Stimulated activated CD4-positive, alpha-beta T cell treated with anti-CD3 and anti-CD28 coated beads, TNF-alpha, amount 100 ng/mL, for 24 hours (primary cell): ENCODE measurements at places on chromosomes 11 and 22.

GRCh38 chr11:563812-564578, 3.2 kb downstream of the RASSF7 start:
- DNase-seq, result no peak

GRCh38 chr11:83674102-83674896, 388.1 kb upstream of the CCDC90B start:
- DNase-seq, result no peak

DNA sequence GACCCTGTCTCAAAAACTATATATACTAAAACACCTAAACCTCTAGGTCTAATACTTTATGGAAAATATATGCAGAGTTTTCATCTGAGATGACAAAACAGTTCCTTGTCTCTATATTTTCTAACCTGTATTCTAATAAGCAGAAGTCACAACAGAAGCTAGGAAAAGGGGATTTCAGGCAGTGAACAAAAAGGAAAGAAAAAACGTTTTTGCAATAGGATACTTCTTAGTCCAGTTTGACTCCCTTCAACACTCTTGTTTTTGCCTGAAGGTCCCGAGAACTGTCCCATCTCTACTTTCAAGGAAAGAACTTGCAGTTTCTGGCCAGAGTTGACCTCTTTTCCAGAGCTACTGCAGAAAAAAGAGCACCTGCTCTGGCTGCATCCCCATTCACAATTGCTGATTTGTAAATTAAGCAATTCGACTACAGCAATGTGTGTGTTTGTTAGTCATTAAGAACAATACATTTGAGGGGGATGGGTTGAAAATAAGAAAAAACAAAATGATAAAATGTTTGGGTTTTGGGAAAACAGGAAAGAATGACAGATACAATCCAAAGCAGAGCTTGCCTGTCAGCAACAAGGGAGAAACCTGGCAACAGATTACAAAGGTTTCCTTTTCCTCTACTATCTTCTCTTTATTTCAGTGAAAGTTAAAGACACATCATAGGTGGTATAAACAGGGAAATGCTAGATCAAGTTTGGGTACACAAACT, 160.0 kb downstream of the FCHSD2 start:
- DNase-seq, result no peak

GRCh38 chr11:120134106-120134930, 3.6 kb downstream of the TRIM29 start:
- no peak for DNase-seq

GRCh38 chr11:62269654-62270278, at the start of gene SCGB2A2:
Gene SCGB2A2 (plus strand): TSS chr11:62270158. CDS start chr11:62270217, 59 bp downstream.
- no peak for DNase-seq

GRCh38 chr11:27310707-27311106, 52.3 kb downstream of the CCDC34 start:
- DNase-seq, result no peak

- DNase-seq, result no peak
Observed at GRCh38 chr11:58596621-58597020, 17.8 kb downstream of the ZFP91 start.

DNA sequence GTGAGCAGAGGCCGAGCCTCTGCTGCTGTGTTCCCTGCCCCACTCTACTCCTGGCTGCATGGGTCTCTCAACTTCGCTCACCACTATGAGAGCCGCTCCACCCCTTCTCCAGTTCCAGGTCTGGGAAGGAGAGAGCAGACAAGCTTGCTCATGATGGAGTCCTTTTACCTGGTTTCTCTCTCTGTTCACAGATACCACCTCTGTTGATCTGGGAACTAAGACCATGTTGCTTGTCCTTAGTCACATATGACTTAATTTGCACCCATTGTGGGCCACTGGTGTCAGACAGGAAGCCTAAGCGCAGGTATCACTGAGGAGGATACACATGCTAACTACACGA, 26.8 kb downstream of the MCM5 start:
- no peak for DNase-seq

GRCh38 chr11:2576549-2576948, 123.2 kb downstream of the KCNQ1OT1 start:
- DNase-seq, result no peak

DNA sequence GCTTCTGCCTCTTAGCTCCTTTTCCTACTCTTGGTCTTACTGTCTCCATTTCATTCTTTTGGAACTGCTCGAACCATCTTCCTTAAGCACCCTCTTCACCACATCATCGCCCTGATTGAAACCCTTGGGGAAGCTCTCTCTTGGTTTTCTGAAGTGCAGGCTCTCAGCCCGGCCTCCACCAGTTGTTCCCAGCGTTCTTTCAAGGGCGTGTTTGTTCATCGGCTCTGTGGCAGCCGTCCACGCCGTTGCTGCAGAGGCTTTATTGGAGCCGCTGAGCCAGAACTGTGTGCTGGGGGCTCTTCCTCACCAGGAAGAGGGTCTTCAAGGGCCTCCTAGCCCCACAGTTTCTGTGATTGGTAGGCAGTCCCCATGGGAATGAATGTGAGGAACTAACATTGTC, 214.1 kb downstream of the TBC1D22A start:
- DNase-seq, result no peak

GRCh38 chr11:67612751-67613150, 6.0 kb downstream of the NDUFV1 start:
- DNase-seq, result no peak

DNA sequence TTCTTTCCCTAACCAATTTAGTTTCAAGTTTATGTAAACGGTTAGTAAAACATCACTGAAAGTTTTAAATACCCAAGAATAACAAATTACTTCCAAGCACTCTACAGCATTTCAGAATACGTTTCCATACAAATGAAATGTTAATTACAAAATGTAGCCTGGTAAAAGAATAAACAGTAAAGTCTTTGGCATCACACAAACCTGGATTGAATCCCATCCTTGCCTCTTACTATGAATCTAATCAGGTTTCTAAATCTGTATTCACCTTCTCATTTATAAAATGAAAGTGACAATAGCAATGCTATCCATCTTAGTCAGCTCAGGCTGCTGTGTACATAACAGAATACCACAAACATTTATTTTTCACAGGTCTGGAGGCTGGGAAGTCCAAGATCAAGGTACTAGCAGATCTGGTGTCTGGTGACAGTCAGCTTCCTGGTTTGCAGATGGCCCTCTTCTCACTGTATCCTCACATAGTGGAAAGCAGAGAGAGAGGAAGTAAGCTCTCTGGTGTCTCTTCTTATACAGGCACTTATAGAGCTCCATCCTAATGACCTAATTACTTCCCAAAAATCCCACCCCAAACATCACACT, 19.2 kb downstream of the FAM168A start:
- DNase-seq, result no peak

DNA sequence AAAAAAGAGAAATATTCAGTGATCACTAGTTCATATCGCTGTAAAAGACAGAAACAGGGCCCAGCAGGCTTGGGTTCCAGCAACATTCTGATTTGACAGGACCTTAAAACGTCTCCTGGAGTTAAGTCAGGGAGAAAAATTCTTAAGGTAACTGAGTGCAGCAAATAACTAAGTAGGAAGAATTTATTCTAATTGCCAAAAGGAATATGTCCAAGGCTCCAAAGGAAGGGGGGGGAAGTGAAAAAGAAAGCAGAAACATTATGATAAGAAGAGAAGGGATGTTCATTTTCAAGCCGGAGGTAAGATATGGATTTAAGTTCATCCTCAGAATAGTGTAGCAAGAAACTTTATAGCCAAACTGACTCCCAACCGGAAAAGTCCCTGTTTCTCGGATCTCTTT, 90.4 kb downstream of the WT1 start:
- no peak for DNase-seq

GRCh38 chr22:37746366-37747079, 49.7 kb downstream of the TRIOBP start:
- DNase-seq, result no peak

- no peak for DNase-seq
Observed at GRCh38 chr22:28594076-28594796, 85.4 kb downstream of the TTC28 start.

GRCh38 chr11:41389623-41390130, 69.8 kb downstream of the LRRC4C start:
- DNase-seq, result no peak
